ENCODE measurements at places on chromosomes 5 and 9.
A peak's percentile ranks its signal among the peaks of the same experiment; 100 is the strongest.

GRCh38 chr5:54646356-54647101 is 129.0 kb downstream of the SNX18 start:
- DNase-seq, result peak; percentile 9

GRCh38 chr5:73213566-73213998 is 40.6 kb downstream of the TMEM174 start:
- no peak for DNase-seq

GRCh38 chr5:105639511-105639910 is 2031.2 kb downstream of the EFNA5 start:
- DNase-seq, result no peak

DNA sequence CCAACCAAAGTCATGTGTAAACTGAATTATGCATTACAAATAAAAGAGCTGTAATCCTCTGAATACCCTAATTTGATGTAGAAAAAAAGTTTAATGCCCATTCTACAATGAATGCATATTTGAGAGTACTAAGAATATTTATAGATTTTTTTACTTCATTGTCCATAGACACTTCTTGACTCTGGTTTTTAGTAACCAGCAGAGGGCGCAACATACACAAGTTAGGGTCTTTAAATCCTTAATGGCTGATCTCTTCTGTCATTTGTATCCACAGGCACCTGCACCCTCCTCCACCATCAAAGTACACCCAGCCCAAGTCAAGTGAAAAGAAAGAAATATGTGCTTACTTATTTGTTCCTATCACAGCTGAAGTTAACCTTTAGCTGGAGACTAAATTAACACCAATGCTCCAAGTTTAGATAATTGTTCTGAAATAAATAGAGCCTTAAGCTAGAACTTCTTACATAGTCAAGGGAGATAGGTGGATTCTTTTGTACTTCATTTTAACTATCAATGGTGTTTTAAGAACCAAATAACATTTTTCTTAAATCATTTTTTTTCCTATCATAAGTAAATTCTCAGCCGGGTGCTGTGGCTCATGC is 524.2 kb upstream of the DAB2 start:
- DNase-seq, result peak; percentile 29
